ENCODE measurements at places on chromosomes 16 and 17.

DNA sequence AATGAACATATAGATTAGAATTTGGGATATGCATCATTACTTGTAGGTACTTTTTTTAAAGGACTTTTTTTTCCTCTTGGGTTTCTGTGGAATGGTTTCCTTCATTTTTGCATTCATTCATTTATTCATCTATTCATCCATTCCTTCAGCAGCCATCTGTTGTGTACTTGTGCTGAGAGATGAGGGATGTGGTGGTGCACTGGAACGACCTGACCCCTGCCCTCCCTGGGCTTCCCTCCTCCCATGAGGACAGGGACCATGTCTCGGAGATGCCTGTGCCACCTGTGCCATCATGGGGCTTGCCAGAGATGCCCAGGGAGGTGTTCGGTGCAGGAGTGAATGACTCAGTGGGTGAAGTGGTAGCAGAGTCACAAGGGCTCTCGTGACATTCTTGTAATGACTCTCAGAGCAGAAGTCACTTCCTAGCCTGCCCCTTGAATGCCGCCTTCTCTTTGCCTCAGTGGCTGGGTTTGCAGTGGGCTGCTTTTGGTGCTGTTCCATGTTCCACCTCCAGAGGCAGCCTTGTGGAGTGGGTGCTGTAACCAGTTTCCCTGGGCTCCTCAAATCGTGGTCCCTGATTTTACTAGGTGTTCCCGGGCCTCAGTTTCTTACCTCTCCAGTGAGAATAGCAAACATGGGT lies 43.9 kb downstream of the CLEC16A start:
- DNase-seq = peak; percentile 76

GRCh38 chr17:57720386-57721035 lies 24.6 kb downstream of the CCDC182 start:
- DNase-seq = no peak

GRCh38 chr17:10071141-10071540 lies 127.3 kb downstream of the GAS7 start:
- DNase-seq = no peak

- DNase-seq = no peak
Measured at GRCh38 chr16:84574191-84574590, 43.7 kb downstream of the COTL1 start.

GRCh38 chr17:34156401-34156740 lies 98.7 kb upstream of the CCL2 start:
- peak; percentile 70 for DNase-seq

GRCh38 chr17:45279898-45280297 lies 18.0 kb upstream of the SPATA32 start:
- DNase-seq = no peak

DNA sequence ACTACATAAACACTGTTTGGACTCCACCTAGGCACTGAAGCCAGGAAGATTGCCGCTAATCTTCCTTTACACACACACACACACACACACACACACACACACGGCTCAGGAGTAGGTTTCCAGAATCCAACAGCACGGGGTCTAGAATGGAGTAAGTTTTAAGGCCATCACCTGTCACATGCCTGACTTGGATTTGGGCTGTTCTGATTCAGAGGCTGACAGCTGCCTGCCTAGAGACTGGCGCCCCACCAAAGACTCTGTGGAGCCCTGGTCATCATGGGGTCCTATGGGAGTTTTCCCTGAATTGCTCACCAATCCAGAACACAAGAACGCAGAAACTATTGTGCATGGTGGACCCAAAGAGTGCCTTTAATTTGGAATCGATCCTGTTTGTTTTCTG lies 10.9 kb downstream of the CDRT4 start:
- DNase-seq = no peak

DNA sequence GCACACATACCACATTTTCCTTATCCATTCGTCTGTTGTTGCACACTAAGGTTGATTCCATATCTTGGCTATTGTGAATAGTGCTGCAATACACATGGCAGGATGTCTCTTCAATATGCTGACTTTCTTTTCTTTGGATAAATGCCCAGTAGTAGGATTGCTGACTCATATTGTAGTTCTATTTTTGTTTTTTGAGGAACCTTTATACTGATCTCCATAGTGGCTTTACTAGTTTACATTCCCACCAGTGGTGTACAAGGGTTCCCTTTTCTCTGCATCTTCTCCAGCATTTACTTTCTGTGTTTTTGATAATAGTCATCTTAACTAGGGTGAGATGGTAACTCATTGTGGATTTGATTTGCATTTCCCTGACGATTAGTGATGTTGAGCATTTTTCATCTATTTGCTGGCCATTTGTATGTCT lies 118.1 kb downstream of the STXBP4 start:
- no peak for DNase-seq

DNA sequence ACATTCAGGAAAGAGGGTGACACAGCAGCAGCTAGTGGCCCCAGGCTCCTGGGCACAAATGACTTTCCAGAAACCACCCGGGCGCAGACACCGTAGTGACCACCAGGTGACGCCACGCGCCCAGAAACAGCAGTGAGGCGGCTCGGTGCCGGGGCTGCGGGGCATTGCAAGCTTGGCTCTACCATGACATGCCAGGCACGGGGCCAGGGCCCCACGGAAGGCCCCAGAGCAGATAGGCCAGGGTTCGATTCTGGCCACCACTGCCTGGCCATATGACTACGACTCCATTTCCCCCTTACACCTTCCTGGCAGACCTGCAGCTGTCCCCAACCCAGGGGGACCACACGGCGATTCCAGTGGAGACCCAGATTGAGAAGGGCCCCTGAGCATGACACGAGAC lies 6.7 kb downstream of the RHBDF1 start:
- peak; percentile 97 for DNase-seq

GRCh38 chr17:39697961-39698360 lies 1.9 kb upstream of the ERBB2 start:
- no peak for DNase-seq

DNA sequence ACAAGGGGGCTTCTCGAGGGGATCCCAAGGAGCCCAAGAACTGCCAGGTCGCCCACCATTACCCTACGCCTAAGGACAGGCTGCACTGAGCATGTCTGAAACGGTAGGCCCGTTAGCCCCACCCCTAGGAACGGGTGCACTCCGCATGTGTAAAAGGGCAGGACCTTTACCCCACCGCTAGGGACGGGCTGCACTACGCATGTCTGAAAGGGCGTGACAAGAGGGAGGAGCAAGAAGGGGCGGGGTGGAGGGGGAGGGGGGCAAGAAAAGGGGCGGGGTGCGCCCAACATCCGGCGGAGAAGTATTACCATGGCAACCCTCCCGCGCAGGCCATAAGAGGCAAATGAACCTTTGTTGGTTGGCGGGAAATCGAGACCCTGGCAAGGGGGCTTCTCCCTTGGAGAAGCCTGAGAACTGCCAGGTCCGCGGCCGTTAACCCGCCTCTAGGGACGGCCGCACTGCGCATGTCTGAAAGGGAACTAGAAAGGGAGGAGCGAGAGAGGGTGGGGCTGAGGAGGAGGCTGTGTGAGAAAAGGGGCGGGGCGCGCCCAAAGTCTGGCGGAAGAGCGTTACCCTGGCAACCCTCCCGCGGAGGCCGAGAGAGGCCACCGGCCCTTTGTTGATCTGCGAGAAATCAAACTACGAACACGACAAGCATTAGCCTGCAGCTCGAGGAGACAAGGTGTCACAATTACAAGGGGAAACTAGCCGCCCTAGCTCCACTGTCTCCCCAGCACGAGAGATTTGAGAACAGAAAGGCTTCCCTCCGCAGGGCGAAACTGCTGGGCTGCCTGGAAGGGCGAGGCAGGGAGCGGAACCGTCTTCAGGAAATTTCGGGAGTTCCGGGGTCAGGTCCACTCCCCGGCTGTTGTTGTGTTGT lies 2046.8 kb downstream of the TP53TG3F start:
- DNase-seq = no peak

DNA sequence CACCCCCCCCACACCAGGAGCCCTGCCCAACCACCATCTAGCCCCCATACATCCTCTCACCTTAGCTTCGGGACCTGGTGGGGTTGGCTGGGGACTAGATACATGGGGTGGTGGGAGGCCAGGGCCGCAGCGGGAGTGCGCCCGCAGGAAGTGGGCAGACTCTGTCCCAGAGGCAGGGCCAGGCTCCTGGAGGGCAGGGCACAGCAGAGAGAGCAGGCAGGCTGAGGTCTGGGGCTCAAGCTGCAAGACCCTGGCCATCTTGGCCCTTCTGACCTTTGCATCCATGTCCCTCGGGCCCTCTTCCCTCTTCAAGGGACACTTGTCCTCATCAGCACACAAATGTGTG lies 2.7 kb downstream of the ENKD1 start:
- no peak for DNase-seq

DNA sequence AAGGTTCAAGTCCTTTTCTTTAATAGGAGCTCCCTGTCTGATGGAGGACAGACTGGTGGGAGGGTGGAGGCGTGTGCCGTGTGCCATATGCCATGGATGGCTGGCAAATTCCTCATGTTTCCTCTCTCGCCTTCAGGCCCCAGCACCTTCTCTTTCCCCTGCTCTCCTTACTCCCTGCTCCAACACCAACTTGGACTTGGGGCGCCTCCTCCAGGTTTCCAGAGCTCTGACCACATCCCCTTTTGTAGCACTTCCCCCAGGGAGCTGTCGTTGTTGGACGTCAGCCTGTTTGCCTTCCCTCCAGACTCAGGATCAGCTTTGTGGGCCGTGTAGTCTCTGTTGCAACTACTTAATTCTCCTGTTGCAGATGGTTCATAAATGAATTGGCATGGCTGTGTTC lies 30.7 kb downstream of the TMC7 start:
- DNase-seq = peak; percentile 61

DNA sequence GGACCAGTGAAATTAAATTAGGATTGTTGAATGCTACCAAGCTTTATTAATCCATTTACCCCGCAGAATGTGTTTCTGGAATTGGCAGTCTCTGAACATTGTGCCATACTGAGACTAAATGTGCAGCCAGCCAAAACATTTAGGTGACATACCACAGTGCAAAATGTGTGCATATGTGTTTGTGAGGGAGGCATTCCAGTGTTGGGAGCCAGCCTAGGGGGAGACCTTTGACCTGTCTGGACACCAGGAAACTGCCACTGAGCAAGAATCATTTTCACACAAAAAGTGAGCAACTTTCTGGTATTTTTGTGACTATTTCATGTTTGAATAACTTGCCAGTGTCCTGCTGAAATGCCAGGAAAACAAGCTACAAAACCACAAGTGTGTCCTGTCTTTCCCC lies 64.7 kb upstream of the SLC12A3 start:
- no peak for DNase-seq

GRCh38 chr16:66588981-66589713 lies 9.9 kb downstream of the CMTM2 start:
- DNase-seq = peak; percentile 84

- peak; percentile 58 for DNase-seq
Measured at GRCh38 chr16:46748775-46749705, 896 bp upstream of the MYLK3 start.

DNA sequence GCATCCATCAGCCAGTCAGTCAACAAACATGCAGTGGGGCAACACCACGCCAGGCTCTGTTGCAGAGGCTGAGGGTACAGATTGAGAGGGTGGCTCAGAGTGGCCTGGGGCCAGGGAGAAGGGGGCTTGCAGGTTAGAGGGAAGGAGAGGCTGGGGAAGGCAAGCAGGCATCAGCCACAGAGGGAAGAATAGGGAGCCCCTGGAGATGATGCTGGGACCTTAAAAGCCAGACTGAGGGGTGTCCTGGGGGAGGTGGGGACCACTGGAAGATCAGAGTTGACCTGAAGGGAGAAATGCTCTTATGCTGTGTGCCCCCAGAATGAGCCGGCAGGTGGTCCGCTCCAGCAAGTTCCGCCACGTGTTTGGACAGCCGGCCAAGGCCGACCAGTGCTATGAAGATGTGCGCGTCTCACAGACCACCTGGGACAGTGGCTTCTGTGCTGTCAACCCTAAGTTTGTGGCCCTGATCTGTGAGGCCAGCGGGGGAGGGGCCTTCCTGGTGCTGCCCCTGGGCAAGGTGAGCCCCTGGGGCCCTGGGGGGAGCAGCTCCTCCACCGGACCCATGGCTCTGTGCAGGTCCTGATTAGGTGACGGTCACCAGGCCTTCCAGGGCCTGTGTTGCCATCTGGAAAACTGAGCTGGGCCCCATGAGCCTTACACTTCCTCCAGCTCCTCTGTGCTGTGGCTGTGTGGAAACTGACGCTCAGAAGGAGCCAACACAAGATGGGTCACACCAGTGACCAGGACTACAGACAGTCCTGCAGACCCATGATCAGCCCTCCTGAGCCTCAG lies 1.7 kb downstream of the CORO1A start:
- no peak for DNase-seq

DNA sequence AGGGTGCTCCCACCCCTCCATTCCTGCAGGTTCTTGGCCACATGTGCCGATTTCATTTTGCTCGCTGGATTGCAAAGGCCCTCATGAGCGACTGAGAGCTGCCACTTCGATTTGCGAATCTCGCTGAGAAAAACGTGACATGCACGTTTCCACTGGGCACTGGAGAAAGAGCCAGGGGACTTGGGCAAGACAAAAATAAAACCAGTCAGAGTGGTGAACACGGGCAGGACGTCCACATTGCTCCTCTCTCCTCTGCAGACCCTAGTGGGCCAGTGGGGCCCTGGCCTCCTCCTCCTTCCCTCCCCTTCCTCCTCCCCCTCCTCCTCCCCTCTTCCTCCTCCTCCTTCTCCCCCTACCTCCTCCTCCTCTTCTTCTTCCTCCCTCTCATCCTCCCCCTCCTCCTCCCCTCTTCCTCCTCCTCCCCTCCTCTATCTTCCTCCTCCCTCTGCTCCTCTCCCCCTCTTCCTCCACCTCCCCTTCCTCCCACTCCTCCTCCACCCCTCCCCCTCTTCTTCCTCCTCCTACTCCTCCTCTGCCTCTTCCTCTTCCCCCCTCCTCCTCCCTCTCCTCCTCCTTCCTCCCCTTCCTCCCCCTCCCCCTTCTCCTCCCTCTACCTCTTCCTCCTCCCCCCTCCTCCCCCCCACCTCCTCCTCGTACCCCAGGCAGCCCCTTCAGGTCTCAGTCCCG lies 28.1 kb upstream of the ENPP7 start:
- DNase-seq = no peak

GRCh38 chr16:2748757-2749455 lies 3.5 kb upstream of the SRRM2 start:
- DNase-seq = no peak

DNA sequence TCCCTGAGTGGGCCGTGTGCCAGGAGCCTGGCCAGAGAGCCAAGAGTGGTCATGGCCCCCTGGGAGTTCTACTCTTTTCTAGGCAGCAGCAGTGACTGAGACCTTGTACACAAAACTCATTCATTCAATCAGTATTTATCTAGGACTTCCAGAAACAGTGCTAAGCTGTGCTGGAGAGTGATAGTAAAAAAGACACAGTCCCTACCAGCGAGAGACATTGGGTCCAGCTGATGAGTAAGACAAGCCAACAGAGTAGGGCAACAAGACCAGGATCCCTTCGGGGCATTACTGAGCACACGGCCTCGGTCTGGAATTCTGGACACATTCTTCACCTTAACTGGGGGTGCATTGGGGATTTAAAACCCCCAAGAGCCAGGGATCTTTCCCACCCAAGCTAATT lies 20.2 kb downstream of the CBX4 start:
- no peak for DNase-seq

DNA sequence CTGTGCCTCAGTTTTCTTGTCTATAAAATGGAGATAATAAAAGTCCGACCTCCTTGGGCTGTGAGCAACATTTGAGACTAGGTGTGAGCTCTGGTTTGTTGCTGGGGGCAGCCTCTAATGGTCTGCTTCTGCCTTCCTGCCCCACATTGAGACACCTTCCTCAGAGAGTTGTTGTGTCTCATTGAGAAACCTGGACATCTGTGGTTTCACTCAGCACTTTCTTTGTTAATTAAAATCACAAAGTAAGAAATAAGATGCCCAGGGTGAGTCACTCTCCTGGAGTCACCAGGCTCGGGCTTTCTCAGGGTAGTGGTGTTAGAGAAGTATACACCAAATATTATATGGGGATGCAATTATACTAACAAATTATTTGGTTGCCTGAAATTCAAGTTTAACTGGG lies 389.2 kb upstream of the SALL1 start:
- no peak for DNase-seq
